CD4-positive, alpha-beta T cell treated with Interleukin-17A for 4 hours (primary cell): ENCODE measurements at places on chromosomes 6 and 20.

DNA sequence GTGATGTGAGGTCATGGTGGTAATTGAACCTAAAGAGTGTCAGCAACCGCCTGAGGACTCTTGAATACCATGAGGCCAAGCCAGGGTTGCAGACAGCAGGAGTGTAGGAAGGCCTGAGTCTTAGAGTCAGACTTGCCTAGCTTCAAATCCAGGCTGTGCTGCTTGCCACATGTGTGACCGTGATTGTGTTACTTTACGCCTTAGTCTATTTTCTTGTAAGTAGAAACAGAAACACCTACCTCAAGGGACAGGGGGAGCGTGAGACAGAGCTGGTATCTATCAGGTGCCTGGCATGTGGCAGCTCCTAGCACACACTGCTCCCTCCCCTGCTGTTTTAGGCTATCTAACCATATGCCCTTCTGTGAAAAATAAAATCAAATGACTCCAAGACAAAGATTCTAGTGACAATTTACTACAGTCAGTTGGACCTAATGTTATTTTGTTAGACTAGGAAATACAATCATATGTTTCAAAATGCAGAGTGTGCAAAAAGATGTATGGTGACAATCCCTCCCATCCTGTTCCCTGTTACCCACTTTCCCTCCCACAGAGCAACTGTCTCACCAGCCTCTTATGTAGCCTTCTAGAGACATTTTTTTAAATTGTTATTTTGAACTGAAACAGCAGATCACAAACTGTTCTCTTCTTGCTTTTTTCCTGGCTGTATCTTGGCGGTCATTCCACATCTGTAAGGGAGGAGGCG, 21.7 kb downstream of the TAF8 start:
- no peak for DNase-seq

- DNase-seq, result no peak
Observed at GRCh38 chr6:77466451-77467437, 3.5 kb upstream of the HTR1B start.

- no peak for DNase-seq
Observed at GRCh38 chr6:151534576-151534975, 40.8 kb downstream of the CCDC170 start.

DNA sequence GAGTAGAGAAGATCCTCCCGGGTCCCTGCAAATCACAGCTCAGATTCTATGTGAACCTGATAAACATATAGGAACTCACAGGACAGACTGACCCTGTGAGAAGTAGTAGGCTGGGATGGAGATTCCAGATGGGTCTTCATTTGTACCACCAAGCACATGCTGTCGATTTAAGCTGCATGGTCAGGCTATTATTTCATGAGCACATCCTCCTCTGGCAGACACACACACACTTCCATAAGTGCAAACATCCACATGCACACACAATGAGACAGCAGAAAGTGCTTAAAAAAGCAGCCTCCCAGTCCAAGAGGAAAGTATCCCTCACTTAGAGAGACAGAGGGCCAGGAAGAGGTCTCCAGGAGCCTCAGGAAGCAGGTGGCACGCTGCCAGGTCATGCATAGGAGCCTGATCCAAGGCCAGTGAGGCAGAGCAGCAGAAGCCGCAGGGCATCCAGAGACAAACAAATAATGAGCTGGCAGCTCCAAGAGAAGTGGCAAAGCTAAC, 131.8 kb downstream of the UNC5CL start:
- no peak for DNase-seq

- peak; percentile 56 for DNase-seq
Observed at GRCh38 chr6:88780714-88781389, 182.6 kb downstream of the RNGTT start.

- no peak for DNase-seq
Observed at GRCh38 chr6:105204331-105204730, 24.5 kb upstream of the POPDC3 start.

- no peak for DNase-seq
Observed at GRCh38 chr6:139174961-139175360, 40.1 kb downstream of the HECA start.

DNA sequence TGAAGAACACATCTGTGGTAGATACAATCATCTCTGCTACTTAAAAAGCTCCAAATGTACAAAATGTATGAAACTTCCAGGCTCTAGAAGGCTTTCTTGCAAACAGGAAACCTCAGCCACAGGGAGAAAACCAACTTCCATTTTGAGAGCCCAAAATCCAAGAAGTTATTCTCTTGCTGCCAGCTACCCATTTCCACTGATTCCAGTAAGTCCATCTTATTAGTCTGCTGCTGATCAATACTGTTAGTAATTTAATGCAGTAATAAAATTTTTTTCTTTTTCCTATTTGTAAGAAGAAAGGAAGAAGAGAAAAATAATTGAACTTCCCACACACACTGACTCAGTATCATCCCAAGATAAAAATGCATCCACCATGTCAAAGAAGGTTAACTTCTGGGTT, 169.5 kb downstream of the TASP1 start:
- DNase-seq, result no peak

DNA sequence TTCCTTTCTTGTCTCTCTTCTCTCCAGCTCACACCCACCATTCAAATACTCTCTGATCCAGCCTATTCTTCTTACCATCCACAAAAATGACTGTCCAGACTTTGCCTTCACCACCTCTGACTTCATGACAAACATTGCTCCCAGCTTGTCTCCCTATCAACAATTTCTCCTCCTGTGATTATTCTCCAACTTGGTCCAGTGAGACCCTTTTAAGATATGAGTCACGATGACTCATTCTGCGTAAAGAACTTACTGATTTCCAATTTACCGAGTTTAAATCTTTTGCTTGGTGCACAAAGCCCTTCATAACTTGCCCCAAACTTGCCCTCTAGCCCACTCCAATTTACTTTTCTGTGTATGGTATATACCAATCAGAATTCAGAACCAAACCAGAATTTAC, 833.2 kb downstream of the MAFB start:
- no peak for DNase-seq

DNA sequence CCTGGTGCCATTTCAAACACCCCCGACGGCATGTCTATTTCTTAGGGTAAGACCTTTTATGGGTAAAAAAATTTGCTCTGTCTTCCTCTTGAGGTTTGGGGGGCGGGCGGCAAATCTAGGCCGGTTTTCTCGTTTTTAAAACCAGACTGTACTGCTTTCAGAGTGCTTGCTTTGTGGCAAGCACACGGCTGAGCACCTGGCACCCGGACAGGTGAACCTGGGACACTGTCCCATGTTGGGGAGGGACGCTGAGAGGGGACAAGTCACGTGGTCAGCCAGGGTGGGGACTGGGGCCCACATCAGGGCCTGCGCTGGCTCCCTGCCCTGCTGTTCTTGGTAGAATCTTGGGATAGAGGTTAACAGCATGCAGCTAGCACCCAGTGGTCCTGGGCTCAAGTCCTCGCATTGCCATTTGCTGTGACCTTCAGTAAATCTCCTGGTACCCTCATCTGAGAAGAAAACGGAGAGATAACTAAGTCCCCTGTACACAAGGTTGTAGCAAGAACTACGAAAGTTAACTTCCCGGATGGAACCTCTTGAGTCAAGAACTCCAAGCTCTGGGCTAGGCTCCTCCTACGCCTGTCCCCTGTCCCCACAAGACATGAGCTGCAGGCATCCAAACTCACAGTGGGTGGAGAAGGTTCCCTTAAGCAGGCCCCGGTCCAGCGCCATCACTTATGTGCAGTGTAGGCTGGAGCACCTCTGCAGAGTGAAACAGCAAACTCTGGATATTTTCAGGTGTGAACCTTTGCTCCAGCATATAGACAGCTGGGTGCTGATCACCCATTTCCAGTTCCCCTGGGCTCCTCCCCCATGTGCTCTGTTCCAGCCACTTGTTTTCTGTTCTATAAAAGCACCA, 41.7 kb downstream of the PMEPA1 start:
- no peak for DNase-seq

GRCh38 chr6:147684906-147685305, 176.4 kb downstream of the SAMD5 start:
- DNase-seq, result no peak

DNA sequence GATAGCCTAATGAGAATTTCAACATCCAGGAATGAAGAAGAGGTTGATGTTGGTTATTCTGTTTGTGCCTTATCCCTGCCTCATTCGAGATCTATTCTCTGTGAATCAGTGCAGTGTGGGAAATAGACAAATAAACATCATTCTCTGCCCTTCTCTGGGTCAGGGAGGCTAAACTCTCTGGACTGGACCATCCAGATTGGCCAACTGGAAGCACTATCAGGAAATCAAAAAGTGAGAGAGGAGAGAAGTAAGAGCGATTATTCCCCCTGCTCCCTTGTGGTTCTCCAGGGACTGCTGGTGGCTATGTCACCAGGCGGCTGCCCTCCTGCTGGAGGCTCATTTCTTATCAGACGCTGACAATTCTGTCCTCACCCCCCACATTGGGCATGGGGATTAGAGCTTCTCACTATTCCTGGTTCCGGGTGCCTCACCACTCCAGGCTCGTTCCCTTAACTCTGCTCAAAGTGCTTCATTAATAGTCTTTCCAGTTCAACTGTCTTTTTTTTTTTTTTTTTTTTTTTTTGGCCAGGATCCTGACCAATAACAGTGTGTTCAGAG, 201.7 kb upstream of the RREB1 start:
- DNase-seq, result no peak

DNA sequence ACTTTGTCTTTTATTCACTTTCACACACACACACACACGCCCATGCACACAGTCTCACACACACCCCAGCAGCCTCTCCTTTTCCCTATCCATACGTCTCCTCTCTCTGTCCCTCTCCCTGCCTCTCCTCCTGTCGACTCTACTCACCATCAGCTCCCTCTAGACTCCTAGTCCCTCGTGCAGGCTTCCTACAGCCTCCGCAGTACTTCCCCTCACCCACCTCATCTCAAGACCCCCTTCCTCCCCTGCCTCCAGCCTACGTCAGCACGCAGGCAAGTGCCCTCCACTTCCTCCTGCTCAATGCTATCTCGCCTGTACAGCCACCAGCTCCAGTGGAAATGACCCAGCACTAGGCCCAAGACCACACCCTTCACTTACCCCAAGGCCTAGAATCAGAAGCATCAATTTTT, 820 bp upstream of the TREML2 start:
- DNase-seq, result peak; percentile 7

GRCh38 chr6:125959041-125959440, 2.5 kb downstream of the HINT3 start:
- DNase-seq, result no peak

- DNase-seq, result no peak
Observed at GRCh38 chr20:38970302-38970701, 8.2 kb downstream of the DHX35 start.

GRCh38 chr6:125546841-125547251, 202.6 kb upstream of the HEY2 start:
- no peak for DNase-seq

GRCh38 chr6:90805619-90806155, 218.8 kb upstream of the MAP3K7 start:
- no peak for DNase-seq

DNA sequence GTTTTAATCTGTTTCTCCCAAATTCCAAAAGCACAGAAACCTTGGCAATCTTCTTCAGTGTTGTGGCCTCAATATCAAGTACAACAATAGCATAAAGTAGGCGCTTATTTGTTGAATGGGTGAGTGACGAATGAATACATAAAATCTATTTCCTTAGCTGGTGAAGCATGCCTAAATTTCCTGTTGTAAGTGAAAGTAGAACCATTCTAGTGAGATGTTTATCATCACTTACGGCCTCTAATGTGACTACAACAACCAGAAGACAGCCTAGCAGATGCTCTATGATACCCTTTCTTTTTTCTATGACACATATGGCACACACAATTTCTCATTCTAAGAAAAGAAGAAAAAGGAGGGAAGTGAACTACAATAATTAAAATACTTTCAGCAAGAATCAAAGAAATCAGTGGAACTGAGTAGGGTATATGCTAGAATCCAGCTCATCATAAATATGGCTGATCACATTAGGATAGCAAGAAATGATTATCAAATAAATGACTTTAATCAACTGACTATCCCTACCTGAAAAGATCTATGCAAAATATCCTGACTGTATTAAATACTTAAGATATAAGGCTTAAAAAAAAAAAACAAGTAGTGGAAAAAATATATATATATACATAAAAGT, 67.4 kb downstream of the BTBD9 start:
- no peak for DNase-seq

GRCh38 chr6:82074556-82074955, 173.0 kb downstream of the IBTK start:
- DNase-seq, result no peak

DNA sequence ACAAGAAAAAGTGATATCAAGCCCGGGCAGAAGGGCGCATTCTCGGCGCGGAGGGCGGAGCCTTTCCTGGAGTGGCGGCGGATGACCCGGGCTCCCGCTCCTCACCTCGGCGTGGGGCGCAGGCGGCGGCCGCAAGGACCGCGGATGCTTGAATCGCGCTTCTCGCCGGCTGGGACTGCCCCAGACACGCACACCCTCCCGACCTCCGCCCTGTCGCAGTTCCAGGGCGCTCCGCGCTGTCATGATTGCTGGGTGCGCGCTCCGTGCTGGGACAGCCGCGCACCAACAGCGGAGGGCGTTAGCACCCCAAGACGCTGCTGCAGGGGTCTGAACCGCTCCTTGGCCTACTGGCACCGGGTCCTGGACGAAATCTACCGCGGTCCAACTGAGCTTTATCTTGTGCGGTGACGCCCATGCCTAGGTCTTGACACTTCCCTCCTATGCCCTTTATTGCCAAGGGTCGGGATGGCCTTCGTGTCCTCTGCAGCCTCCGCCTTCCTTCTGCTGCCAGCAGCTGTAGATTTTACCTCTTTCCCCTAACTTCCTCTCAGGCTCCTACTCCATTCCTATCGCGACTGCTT, 43.3 kb downstream of the IRAK1BP1 start:
- DNase-seq, result no peak

- DNase-seq, result no peak
Observed at GRCh38 chr6:161607696-161608297, 333.9 kb upstream of the AGPAT4 start.

- DNase-seq, result no peak
Observed at GRCh38 chr20:1945660-1946059, 48.2 kb downstream of the PDYN start.

- DNase-seq, result no peak
Observed at GRCh38 chr6:54335871-54336270, 27.6 kb downstream of the TINAG start.

DNA sequence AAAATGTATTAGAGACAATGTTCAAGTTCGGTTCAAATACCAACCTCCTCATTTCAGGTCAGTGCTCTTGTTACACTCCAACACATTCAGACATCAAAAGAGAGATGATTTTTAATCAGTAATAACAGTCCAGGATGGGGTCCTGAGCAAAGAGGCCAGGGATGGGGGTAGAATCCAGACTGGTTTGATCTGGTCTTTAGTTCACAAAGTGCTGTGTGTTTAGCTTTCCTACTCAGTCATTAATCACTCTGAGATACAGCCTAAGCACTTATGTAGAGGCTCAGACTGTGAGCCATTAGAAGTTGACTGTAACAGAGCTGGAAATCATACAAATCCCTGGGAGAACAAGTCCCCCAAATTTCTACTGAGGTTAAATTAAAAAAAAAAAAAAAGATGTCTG, 241.6 kb downstream of the PTPRK start:
- DNase-seq, result no peak

- DNase-seq, result no peak
Observed at GRCh38 chr6:74557236-74557635, 648.6 kb downstream of the COL12A1 start.

GRCh38 chr6:116513224-116513875, 1.9 kb downstream of the CALHM5 start:
- no peak for DNase-seq
